ENCODE measurements at places on chromosomes 2 and 18. TPM values are rescaled to one million over a fixed set of nuclear protein-coding genes. Genes with fewer than 3 reads are reported as not detected.

DNA sequence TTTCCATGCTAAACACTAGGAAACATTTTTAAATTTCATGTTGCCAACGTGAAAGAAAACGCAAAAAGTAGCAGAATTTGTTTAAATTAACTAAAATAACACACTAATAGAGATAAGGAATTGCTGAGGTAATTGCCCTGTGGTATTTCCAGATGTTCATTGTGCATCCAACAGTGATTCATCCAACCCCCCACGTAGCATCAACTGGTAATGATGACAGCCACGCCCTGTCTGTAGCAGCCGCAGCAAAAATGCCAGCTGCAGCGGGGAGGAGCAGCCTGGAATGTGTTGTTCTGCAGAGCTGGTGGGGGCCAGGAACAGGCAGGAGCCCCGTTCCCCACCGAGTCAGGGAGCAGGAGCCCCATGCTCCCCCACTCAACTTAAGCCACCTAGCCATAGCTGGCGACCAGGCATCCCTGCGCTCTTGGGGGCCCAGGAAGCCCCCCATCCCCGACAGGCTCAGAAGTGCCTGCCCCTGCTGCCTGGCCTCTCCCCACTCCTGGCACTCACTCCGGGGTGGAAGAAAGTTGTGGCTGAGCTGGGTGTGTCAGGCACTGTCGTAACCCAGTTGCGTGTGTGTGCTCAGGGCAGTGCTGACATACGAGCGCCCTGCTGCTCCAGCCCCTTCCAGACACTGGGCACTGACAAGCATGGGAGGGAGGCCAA, 695.1 kb upstream of the ACVR2A start:
- DNase-seq, result no peak

GRCh38 chr2:70638561-70638960, 84.9 kb upstream of the TGFA start:
- DNase-seq, result no peak

DNA sequence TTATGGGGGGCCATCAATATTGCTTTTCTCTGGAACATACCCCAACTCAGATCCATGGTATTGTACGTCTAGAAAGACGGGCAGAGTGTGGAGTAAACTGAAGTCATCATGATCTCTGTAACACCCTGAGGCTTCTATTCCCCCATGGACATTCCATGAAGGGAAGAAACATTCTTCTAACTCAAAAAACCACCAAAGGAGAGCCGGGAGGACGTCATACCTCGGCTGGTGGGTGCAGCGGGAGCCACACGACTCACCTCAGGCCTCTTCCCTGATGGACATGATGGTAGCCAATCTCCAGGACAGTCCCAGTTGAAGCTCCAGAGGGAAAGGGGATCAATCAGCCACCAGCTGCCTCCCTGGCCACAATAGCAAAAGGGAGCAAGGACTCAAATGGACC, 127.3 kb downstream of the MREG start:
- DNase-seq, result no peak

DNA sequence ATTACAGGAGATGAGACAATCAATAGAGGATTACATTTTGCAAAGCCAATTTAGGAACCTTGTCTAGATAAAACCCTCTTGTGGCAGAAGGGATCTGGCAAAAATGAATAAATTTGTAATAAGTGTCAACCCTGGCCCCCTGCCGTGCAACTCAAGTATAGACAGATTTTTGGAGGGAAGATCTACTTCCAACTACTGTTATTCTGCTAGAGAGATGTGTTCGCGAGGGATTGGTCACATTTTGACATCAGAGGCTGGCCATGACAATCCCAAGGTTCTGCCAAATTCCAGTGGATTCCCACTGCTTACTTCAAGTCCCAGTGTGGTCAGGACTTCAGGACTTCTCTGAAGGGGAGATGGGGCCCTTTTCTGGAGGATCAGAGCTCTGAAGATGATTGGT, 192.6 kb downstream of the SH3RF3 start:
- DNase-seq, result no peak

- DNase-seq, result no peak
Observed at GRCh38 chr2:113058411-113058994, 495 bp upstream of the IL36RN start.

GRCh38 chr2:68377137-68377780, 12.2 kb downstream of the PLEK start:
- DNase-seq, result no peak

DNA sequence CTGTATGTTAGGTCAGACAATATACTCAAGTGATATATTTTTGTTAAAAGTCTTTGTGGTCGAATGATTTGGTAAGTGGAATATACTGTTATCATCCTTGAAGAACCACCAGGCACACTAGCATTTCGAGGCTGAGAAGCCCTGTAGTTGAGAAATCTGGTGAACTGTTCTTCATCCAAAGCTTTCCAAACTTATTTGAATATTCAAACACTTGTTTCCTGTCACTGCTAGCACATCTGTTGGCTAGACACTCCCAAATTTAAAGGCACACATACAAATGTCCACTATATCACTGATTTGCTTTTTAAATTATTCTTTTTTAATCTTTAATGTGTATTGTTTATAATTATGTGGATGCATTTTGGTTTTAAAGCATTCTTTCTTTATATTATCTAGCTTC, 241.9 kb upstream of the CNTNAP5 start:
- DNase-seq, result no peak

DNA sequence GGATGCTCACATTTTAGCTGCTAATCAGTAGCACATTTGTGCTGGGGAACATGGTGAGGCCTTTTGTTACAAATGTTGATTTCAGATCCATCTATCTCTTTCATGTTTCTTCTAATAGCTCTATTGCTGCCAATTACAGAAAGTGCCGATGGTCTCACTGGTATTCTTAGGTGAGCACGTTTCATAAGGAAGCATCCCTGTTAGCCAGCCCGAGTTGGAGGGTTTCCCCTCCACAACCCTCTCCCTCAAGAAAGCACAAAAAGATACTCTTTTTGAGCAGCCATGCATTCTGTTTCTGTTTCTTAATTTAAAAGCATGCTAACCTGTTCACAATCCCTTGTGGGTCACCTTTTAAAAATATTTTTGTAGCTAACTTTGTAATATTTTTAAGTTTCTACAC, 30.8 kb upstream of the ST8SIA5 start:
- DNase-seq, result no peak

GRCh38 chr2:169862816-169863215, 35.6 kb downstream of the UBR3 start:
- DNase-seq, result no peak

GRCh38 chr2:34912084-34912483, 1313.0 kb upstream of the FAM98A start:
- DNase-seq, result no peak

GRCh38 chr2:188494906-188495305, 203.2 kb downstream of the GULP1 start:
- DNase-seq, result no peak

DNA sequence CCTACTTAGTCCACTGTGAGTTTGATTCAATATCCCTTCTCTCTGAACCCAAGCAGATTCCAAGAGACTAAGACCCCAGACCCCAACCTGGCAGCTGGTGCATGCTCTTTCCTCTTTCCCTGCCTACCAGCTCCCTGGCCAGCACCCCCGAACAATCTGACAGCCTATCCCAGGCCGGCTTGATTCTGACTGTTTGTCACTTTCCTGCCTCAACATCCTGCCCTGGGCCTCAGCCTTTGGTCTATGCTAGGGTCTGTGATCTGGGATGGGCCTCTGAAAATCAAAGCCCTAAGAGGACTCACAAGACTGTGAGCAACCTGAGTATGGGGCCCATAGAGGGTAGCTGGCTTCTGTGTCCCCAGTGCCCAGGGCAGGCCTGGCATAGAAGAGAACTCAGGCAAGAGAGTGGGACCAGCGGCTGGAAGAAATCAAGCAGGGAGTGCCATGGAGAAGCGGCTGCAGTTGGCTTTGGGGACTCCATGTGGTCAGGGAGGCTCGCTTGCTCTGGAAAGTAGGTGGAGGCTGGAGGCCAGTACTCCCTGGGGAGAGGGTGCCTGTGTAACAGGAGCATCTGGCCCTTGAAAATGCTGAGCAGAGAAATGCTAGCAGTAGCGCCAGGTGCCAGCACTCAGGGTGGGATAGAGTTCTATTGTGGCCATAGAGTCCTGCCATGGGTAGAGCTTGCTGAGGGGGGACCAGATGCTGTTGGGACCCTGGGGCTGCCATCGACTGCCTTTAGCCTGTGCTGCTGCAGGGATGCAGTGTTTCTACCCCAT, 343.9 kb downstream of the DYSF start:
- no peak for DNase-seq

GRCh38 chr18:55588111-55588869, at the start of gene TCF4:
TSS of gene TCF4 (minus strand) at chr18:55588192. CDS start at chr18:55587116, 1,076 bp downstream.
- peak; percentile 54 for DNase-seq

- DNase-seq, result no peak
Observed at GRCh38 chr2:109127556-109127955, 1.4 kb upstream of the SH3RF3 start.

Gene EHBP1
- 62.2 TPM for total RNA-seq

Gene PNPT1
- total RNA-seq, result 30.5 TPM

Gene UGT1A4
- 23.2 TPM for total RNA-seq

Gene KCNJ3
- 1.4 TPM for total RNA-seq

Gene IL1F10
- not detected for total RNA-seq

Gene ABCG5
- not detected for total RNA-seq

Gene FAM110C
- 21.8 TPM for total RNA-seq

Gene TCF23
- total RNA-seq, result 0.42 TPM
